Airway epithelial cell (primary cell): ENCODE measurements at places on chromosomes 1 and 21. TPM values are rescaled to one million over a fixed set of nuclear protein-coding genes. Genes with fewer than 3 reads are reported as not detected.

Gene ZNF683
- total RNA-seq = not detected in 2 replicates

Gene PRAMEF1
- total RNA-seq = not detected in 2 replicates

Gene SPATA46
- total RNA-seq = not detected in 2 replicates

Gene LCA5L
- total RNA-seq = 0.42 and 0.51 TPM in 2 replicates

Gene ARTN
- 43.2 and 49.7 TPM in 2 replicates for total RNA-seq

Gene SPRR1A
- 83.3 and 172 TPM in 2 replicates for total RNA-seq

Gene IL20
- total RNA-seq = not detected in 2 replicates

Gene CELSR2
- 41.3 and 56.1 TPM in 2 replicates for total RNA-seq

Gene MIS18A
- 17.9 and 20.1 TPM in 2 replicates for total RNA-seq

Gene MXRA8
- total RNA-seq = 1.6 and 4.9 TPM in 2 replicates

Gene RGS18
- total RNA-seq = not detected in 2 replicates

Gene PODN
- total RNA-seq = not detected in 2 replicates

Gene PADI2
- total RNA-seq = 3.7 and 3.9 TPM in 2 replicates

Gene LYPLA2
- 72.2 and 117 TPM in 2 replicates for total RNA-seq

Gene ADORA3
- total RNA-seq = not detected in 2 replicates

Gene MAP3K7CL
- 1.7 and 2.2 TPM in 2 replicates for total RNA-seq

Gene PRDX6
- total RNA-seq = 240 and 282 TPM in 2 replicates

Gene FBLIM1
- 85.8 and 98.4 TPM in 2 replicates for total RNA-seq

Gene ACADM
- total RNA-seq = 28.6 and 30.0 TPM in 2 replicates

Gene ACOT11
- total RNA-seq = 6.2 and 8.2 TPM in 2 replicates

Gene KCNA2
- not detected in 2 replicates for total RNA-seq

Gene HCN3
- 0.28 and 1.3 TPM in 2 replicates for total RNA-seq
